ENCODE measurements at places on chromosomes 12 and 14. TPM values are rescaled to one million over a fixed set of nuclear protein-coding genes. Genes with fewer than 3 reads are reported as not detected.

DNA sequence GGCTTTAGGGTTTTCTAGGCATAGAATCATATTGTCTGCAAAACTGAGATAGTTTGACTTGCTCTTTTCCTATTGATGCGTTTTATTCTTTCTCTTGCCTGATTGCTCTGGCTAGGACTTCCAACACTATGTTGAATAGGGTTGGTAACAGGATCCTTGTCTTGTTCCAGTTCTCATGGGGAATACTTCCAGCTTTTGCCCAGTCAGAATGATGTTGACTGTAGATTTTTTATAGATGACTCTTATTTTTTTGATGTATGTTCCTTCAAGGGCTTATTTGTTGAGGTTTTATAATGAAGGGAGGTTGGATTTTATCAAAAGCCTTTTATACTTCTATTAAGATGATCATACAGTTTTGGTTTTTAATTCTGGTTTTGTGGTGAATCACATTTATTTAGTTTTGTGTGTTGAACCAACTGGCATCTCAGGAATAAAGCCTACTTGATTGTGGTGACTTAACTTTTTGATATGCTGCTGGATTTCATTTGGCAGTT is 478.2 kb downstream of the TMEM117 start:
- no peak for DNase-seq

The NRIP2 gene
- 4.0 TPM for total RNA-seq

DNA sequence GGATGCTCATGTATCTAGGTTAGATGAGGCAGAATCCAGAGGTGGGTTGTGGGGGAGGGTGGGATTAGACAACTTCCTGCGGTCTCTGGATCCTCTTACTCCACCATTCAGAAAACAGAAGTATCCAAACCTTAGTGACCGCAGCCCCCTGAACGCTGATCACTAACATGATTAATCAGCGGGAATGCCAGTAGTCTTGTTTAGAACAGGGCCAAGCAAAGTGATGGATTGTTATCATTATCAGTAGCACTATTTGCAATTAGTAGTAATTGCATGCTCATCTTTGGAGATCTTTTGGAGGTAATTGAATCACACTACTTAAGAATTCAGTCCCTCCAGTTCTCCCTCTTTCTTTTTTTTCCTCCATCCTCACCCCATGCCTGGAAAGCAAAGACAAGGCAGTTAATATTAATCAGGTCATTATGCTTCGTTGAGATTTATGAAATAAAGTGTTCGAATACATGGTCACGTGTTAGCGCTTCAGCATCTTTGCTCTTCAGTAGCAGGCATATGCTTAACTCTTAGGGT is 182.8 kb upstream of the NTF3 start:
- DNase-seq, result no peak

- no peak for DNase-seq
These were observed 28.3 kb downstream of the VDR start for GRCh38 chr12:47876440-47876960.

DNA sequence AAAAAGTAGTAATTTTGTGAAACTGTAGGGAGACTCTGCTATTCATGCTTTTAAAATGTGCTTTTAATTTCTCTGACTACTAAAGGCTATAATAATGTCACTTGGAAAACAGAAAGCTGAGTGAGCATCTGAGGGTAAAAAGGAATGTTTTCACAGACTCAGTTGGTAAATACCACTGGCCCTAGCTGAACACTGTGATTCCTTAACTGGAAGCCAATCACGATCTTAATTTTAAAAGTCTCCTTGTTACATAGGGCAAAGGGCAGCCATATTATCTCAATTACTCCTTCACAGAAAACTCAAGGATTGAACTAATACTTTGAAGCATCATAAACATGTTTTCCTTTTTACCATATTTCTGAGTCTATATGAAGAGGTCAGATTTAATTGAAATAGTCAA is 41.9 kb downstream of the PAWR start:
- DNase-seq, result no peak

DNA sequence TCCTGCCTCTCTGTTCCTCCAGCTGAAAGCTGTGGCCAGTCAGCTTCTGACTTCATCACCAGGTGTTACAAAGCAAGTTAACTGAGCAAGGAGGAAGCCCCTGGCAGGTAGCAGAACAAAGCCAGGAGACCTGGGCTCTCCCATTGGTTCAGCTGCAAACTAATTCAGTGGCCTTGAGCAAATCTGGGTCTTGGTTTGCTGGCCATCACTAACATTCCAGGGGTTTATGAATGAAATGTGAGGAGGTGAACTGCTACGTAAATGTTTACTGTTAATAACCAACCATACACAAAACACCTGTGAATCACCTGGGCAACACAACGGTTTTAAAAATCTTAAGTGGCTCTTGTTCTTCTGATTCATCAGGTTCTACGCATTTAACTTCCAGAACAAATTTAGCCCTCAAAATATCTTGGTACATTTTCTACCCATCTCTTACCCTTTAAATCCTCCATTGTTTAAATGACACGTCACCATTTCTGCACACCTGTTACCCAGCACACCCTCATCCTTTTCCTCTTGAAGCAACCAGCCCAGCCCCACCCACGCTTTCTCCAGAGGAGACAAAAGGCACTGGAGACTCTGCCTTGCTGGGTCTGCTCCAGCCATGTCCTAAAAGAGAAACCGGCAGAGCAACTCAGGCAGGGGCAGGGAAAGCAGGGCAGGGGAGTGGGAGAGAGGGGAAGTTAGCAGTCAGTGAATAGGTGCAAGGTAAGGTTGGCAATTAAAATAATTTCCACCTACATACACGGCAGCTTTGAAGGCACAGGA is 49.3 kb upstream of the TSPAN11 start:
- peak; percentile 72 for DNase-seq

DNA sequence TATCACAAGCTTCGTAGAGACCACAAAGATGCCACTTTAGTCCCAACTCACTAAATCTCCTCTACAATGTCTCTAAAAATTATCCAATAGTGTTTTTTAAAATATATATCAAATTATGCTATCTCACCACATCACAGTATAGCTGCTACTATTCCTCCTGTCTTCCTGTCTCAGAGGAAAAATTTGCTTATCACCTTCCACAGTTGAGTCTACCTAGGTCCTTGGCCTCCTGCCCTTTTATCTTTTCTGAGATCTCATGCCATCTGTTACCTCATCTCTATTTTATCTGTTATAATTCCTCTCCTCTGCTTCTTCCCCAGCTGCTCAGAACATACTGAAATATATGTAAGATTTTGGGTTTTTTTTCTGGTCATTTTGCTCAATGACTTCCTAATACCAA is 568.2 kb downstream of the DIO2 start:
- no peak for DNase-seq

The NPAS3 gene
- total RNA-seq, result 5.8 TPM

- no peak for DNase-seq
These were observed 14.7 kb downstream of the ITGA5 start for GRCh38 chr12:54404061-54405004.

- DNase-seq, result no peak
These were observed 107.0 kb downstream of the HELB start for GRCh38 chr12:66409195-66409871.

GRCh38 chr12:53200107-53200457 is 7.0 kb downstream of the ITGB7 start:
- DNase-seq, result no peak

The PSMB5 gene
- total RNA-seq, result 155 TPM

DNA sequence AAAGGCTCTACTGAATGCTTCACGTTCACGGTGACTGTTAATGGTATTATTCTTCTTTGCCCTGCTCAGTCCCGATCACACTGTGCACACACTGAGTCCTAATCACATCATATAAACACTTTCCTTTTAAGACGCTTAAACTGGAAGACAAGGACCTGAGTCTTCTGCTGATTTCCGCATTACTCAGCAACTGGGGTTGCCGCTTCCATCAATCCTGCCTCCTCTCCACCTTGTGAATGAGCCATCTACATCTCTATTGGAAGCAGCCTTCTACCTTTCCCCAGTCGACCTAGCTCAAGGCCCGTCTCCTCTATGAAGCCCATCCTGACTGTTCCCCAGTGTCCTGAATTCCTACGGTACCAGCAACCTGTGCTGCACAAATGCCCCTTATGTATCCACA is 104.7 kb downstream of the NCOR2 start:
- no peak for DNase-seq

The GAS2L3 gene
- total RNA-seq, result 4.0 TPM

GRCh38 chr14:104117341-104118005 is 20.9 kb upstream of the KIF26A start:
- DNase-seq, result no peak

The PAPLN gene
- 25.6 TPM for total RNA-seq

The MLXIP gene
- total RNA-seq, result 33.8 TPM

DNA sequence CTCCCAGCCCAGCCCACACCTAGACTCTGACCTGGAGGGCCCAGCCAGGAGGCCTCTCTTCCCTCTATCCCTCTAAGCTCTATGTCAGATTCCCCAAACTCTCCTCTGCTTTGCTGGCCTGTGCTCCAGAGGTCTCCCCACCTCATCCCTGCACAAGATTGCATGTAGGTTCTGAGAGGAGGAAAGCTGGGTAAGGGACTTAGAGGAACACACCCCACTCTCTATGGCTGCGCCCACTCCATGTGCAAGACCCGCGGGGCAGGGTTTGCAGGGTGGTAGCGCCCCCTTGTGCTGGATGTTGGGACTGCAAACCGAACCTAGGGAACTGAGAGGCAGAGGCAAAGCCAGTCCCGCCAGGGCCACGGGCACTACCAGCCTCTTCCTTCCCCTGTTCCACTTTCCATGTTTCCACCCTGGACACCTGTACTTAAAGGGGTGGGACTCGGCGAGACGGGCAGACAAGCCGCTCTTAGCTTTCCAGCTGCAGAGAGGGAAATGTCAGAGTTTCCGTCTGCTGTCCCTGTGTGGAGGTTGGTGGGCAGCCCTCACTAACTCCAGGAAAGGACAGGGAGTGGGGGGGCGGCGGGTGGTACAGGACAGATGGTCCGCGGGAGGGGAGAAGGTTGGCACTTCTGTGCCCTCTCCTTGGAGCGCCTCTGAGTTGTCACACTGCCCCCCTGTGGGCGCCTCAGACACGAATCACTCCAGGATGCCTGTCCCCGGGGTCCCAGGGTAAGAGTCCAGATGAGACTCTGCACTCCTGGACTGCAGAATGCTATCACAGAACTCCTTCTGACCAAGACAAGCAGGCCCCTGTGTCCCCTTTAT is 16.8 kb downstream of the MMP14 start:
- DNase-seq, result peak; percentile 99

DNA sequence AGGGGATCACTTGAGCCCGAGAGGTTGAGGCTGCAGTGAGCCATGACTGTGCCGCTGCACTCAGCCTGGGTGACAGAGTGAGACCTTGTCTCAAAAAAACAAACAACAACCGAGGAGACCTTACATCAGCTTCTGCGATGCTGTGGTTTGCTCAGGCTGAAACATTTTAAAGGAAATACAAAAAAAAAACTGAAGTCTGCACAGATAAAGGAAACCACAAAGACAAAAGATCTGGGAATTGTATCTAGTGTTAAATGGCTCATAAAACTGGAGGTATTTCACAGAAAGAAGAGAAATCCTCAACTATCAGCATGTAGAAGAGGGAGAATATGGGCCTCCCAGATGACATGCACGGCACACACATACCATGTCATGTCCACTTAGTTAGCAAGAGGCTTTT is 60.3 kb upstream of the VPS33A start:
- no peak for DNase-seq

DNA sequence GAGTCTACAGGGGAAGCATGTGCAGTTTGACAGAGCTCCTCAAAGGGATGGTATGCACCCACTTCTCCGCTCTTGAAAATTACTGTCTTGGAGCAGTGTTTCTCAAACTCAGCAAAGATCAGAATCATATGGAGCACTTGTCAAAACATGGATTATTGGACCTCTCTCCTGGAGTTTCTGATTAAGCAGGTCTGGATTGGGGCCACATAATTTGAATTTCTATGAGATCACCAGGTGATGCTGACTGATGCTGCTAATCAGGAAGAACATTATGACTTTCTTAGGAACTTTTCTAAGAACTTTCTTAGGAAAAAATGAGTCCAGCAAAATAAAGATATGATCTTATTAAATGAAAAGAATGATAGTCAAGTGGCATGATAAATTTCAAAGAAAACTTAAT is 144.3 kb downstream of the CPNE8 start:
- no peak for DNase-seq

The DTX3 gene
- total RNA-seq, result 68.6 TPM

The FAM222A gene
- total RNA-seq, result 3.8 TPM

DNA sequence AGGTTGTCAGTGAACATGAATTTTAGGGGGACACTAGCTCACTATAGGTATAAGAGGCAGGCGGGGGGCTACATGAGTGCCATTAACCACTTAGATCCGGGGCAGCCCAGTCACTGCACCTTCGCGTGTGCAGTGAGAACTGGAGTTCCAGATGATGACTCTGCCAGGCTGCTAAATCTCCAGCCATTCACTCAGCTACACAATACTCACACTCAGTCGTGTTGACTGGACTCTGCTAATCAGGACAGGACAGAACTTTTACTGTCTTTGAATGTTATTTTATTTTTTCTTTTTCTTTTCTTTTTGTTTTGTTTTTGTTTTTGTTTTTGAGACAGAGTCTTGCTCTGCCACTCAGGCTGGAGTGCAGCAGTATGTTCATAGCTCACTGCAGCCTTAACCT is 465.6 kb downstream of the AACS start:
- no peak for DNase-seq

- DNase-seq, result no peak
These were observed 322.1 kb upstream of the RGS6 start for GRCh38 chr14:71610149-71610548.
